ENCODE measurements at places on chromosomes 2 and 18. TPM values are rescaled to one million over a fixed set of nuclear protein-coding genes. Genes with fewer than 3 reads are reported as not detected.

Gene CHPF
- 66.5 TPM for total RNA-seq

Gene PLB1
- 1.4 TPM for total RNA-seq

Gene RNF144A
- total RNA-seq = 9.6 TPM

DNA sequence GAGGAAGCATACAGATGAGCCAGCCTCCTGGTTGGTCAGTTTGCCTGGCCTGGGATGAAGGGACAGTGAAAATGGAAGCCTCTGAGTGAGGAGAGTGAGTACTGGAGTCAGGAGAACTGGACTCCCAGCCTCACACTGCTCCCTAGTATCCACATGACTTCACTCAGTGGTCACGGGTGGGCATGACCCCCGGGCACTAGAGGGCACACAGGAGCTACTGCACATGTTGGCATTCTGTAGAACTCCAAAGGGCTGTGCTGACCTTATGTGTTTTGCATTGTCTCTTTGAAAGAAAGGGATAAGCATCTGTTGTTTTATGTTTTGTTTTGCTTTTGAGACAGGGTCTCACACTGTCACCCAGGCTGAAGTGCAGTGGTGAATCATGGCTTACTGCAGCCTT is 23.7 kb downstream of the NCAPH start:
- DNase-seq = peak; percentile 30

- DNase-seq = no peak
These were observed 375.9 kb upstream of the ACVR2A start for GRCh38 chr2:147468963-147469362.
